ENCODE measurements at places on chromosomes 7 and 10.

DNA sequence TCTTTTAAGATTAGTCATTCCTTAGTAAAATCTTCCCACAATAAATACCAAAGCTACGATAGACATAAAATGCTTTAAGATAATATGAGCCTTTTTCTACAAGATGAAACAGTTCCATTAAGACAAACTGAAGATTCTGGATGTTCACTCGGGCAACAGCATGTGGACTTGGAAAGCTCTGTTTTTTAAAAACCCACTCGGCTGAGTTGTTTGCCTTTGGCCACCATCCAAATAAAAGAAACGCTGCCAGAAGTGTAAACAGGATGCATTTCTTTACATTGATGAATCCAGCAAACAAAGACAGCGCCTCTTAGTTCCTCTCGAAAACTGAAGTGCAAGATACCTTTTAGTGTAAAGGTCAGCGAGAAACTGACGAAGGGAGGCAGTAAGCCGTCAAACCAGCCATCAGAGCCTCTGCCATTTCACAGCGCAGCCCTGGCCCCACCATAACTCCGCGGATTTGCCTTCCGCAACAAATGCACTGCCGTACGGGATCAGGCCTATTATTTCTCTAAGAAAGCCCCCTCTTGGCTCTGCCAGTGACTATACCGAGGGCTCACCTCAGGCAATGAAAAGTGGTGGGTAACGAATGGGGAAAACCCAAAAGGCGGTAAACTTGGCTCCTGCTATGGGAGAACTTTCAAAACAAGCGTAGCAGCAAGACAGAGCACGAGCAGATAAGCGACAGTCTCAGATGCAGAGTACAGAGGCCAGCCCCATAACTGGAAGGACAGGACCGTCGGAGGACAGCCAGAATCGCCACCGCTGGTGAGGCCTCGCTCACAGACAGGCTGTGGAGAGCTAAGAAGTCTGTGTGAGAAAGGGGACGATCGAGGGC is 41.4 kb downstream of the GNA12 start:
- DNase-seq: no peak

GRCh38 chr7:55052741-55053427 is 34.1 kb downstream of the EGFR start:
- DNase-seq: no peak

DNA sequence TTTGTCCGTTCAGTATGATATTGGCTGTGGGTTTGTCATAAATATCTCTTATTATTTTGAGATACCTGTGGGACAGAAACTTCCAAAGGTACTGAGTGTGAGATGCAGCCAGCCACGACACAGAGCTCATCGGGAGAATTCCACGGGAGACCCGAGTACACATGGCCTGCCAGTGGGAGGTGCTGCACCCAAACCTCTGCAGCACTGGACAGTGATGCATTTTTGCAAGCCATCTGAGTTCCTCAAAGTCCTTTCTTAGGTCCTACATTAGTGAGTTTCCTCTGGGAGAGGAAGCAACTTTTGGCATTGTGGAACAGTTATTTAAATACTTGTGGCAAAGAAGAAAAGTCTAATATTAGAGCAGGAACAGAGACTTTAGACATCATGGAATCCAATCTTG is 77.5 kb downstream of the ARID5B start:
- DNase-seq: no peak

DNA sequence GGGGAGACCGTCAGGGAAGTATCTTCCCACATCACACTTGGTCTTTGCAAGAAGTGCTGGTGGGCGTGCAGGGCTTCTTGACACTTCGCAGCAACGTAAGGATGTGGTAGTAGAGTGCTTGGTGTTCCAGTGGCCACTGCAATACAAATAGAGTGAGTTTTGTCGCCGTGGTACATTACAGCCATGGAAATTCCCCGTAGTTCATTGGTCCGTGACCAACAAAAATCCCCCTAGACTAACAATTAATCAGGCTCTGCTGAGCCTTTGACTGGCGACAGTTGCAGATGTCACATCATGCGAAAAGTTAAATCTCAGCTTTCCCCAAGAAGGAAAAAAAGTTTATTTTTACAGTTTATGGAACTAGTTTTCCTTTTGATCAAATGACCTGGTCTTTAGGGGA is 134.7 kb downstream of the MGMT start:
- DNase-seq: no peak

GRCh38 chr10:3835770-3836169 is 50.8 kb upstream of the KLF6 start:
- no peak for DNase-seq

DNA sequence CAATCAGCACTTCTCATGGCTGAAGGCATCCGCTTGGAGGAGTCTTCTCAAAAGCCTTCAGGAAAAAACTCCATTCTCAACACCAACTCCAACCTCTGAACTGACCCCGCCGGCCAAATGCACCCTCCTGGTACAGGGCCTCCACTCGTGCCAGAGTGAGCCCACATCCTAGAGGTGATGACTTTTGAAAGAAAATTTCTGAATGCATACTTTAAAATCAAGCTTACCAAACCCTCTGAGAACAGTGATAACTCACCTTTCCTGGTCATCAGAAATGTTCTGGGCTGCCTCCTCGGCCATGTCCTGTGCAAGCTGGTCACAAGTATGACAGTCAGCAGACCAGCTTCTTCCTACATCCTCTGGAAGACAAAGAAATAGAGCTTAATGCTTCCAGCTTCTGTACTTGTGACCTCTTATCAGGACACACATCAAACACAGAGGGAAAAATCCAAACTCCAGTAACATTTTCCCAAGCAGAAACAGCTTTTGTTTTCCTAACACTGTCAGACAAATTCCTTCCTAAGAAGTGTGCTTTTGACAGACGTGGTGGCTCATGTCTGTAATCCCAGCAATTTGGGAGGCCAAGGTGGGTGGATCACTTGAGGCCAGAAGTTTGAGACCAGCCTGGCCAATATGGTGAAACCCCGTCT is at the start of gene PKD1L1:
PKD1L1 (minus strand) TSS at position 326 of the 650 bp plus-strand sequence; CDS start at position 300, 26 bp downstream.
- DNase-seq: no peak

GRCh38 chr10:53223851-53224250 is 451.3 kb upstream of the MBL2 start:
- no peak for DNase-seq

DNA sequence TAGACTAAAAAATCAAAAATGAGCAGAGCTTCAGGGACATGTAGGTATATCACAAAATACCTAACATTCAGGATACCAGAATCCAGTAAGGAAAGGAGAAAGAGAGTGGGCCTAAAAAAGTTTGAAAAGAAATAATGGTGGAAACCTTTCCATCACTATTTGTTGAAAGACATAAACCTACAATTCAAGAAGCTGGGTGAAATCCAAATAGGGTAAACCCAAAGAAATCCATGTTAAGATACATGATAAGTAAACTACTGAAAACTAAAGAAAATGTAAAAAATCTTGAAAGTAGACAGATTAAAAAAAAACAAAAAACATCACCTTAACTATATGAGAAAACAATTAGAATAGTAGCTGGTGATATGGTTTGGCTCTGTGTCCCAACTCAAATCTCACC is 76.7 kb upstream of the COMTD1 start:
- no peak for DNase-seq

DNA sequence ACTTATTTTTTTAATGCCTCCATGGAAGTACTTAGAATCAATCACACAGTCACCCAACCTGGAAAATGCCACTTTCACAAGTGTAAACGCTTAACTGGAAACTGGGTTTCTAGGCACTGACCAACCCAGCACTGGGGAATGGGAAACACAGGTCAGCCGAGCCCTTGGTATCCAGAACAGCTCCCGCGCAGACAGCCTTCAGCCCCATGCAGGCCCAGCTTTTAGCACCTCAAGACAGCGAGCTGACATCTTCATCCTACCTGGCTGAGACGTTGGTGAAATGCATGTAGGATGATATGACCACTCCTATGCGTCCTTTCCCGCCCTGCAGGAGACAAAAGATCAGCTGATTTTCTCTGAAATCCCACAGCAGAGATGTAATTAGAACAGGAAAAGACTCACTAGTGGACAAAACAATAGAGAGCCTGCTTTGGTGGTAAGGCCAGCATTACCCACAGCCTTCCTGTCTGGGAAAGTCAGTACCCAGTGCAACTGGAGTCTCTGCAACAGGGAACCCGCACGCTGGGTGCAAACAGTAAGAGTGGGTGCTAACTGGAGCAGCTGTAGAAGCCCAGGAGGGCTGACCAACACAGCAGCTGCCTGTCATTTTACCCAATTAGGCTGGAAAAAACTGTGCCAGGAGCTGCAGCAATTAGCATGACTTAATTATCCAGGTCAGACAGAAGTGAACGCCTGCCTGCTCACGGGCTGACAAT is 153.7 kb downstream of the TNS3 start:
- DNase-seq: no peak

DNA sequence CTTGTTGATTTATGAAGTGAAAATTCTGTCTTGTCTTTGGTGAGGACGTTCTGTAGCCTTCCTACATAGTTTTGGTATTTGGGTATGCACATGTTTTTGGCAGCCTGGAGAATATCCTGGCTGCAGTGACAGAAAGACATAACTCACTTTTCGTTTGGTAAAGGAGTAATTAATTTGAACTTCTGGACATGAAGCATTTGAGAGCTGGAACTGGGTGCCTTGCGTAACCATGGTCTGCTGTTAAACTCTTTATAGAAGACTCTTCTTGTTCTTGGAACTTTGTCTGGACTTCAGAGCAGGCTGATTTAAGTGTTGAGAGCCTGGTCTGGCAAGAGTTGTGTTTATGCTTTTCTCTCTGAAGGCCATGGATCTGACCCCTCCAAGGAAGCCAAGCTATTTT is 231.3 kb downstream of the LRMDA start:
- no peak for DNase-seq

DNA sequence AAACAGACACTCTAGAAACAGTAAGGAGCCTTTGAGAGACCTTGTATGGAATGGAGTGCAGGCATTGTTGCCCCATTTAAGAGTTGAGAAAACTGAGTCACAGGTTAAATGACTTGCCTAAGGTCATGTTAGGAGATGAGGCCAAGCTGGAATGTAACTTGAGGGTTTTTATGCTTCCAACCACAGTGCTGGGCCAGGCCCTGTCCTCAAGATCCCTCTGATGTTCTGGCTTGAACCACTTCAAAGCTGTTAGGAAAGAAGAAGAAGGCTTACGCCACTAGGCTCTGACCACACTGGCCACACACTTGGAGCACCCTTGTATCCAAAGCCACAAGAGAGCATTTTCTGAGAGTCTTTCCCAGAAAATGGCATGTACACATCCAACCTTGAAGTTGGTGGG is 42.7 kb downstream of the PLAU start:
- no peak for DNase-seq
